ENCODE measurements at places on chromosomes 12 and 14. TPM values are rescaled to one million over a fixed set of nuclear protein-coding genes. Genes with fewer than 3 reads are reported as not detected.

- peak; percentile 48 for DNase-seq
These were observed 9.5 kb upstream of the PRKD1 start for GRCh38 chr14:29937116-29937515.

The SPRYD4 gene
- 1.4 TPM for total RNA-seq

- DNase-seq: no peak
These were observed 57.9 kb downstream of the TTC9 start for GRCh38 chr14:70699646-70700045.

GRCh38 chr14:106556665-106557289, 1030.4 kb downstream of the TMEM121 start:
- no peak for DNase-seq

DNA sequence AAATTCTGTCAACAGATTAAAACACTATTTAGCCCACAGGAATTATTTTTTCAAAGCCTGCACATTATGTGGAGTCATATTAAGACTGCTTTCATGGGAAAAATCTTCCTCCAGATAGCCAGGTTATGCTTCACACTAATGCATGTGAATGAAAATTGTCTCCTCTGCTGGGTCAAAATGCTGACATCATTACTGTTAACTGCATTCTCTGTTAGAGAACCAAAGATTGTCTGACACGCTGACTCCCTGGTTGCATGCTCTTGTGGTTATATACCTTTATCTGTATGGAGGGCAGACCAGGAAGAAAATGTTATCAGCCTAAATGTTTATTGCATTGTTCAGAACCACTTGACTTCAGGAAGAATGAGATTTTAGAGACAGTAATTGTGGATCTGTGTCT, 432.2 kb upstream of the MDGA2 start:
- no peak for DNase-seq

The SLC38A6 gene
- 38.9 TPM for total RNA-seq

- no peak for DNase-seq
These were observed 54.2 kb upstream of the LRRK2 start for GRCh38 chr12:40170593-40170992.

DNA sequence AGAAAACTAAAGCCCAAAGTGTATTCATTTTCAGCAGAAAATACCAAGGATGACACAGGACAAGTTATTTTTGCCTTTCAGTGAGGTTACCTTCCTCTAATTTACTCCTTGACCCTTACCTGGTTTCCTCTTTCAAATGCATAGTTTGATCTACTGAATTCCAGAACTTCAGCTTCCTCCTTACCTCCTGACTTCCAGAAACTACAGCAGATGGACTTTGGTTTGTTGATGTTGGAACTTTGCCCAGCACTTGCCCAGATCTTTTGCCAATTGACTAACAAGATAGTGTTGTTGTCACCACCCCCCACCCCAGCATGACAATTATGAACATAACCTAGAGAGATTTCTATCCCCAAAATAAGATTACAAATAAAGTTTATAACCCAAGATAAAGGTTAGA, 63.2 kb downstream of the NAV3 start:
- DNase-seq: peak; percentile 2

The RPGRIP1 gene
- not detected for total RNA-seq

The PDZRN4 gene
- not detected for total RNA-seq

DNA sequence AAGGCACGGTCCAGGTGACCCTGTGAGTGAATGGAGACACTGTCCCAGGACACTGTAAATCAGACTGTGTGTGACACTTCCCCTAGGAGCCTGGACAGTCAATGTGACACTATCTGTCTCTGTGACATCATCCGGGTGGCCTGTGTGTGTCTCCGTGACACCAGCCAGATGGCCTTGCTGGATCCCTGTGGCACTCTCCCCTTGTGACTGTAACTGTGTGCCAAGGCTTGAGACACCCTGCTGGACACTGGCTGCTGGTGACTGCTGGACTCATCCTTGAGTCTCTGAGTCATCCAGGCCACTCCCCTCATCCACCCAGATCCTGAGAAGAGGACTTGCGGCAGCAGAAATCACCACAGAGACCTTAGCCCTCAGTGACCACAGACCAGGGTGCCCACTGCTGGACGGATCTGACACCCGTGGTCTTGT, 51.6 kb downstream of the MVK start:
- DNase-seq: peak; percentile 20

All from IMR-90 (cell line).